ENCODE measurements at places on chromosomes 5 and 9.

- no peak for DNase-seq
These were observed 352.2 kb downstream of the KIAA0825 start for GRCh38 chr5:94266170-94266569.

GRCh38 chr5:149747833-149748366, 17.8 kb downstream of the PPARGC1B start:
- no peak for DNase-seq

DNA sequence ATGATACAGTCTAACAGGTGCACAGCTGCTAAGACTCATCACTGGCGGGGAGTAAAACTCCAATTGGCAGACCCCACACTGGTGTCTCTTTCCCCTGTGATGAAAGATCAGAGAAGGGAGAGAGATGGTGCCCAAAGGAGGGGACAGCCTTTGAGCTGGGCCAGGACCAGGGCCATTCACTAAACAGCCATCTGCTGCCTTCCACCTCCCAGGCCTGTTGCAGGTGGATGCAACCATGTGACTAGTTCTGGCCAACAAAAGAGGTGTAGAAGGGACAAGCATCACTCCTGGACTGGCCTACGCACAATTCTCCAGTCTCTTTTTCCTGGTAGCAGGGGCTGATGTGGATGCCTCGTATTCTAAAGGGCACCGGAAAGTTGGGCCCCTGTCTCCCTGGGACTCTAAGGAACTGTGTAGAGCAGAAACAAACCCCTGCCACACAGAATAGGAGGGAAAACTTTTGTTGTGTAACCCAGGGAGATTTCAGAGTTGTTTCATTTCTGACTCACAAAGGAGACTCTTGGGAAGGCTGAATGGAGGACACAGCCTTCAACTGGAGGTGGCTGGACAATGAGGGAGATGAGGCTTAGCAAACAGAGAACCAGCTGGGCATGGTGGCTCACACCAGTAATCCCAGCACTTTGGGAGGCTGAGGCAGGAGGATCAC, 26.9 kb downstream of the TNIP1 start:
- no peak for DNase-seq

- no peak for DNase-seq
These were observed 108.2 kb upstream of the SPATA31D4 start for GRCh38 chr9:81819859-81820546.

- DNase-seq, result no peak
These were observed 74.0 kb upstream of the RXRA start for GRCh38 chr9:134252084-134252830.

- DNase-seq, result no peak
These were observed 35.6 kb downstream of the NIM1K start for GRCh38 chr5:43227655-43228054.

GRCh38 chr5:62649476-62650113, 71.0 kb downstream of the LRRC70 start:
- no peak for DNase-seq

GRCh38 chr5:7250611-7251010, 145.3 kb upstream of the ADCY2 start:
- no peak for DNase-seq

DNA sequence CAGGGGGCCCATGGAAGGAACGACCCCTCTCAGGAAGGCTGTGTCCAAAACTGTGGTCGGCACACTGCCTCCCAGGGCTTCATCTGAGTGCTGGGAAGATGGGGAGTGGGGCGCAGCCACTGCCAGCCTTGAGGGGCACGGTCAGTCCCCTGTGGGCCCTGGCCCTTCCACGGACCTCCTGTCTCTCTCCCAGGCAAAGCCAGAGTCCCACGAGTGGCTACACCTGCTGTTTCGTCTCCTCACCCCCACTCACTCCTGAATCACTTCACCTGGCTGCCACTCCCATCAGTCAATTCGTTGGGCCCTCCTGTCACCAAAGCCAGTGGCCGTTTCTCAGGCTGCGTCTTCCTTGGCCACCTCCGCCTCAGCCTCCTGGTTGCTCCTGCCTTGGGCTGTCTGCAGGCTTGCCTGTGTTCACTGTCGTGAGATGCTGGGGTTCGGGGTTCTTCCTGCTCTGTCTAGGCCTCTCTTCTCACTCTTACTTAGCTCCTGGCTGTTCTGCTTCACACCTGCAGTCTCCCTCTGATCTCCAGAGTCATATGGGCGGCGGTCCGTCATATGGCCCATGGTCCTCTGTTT, 58.8 kb upstream of the RNF130 start:
- DNase-seq, result no peak

- DNase-seq, result no peak
These were observed 8.4 kb downstream of the IRX2 start for GRCh38 chr5:2742921-2743679.

DNA sequence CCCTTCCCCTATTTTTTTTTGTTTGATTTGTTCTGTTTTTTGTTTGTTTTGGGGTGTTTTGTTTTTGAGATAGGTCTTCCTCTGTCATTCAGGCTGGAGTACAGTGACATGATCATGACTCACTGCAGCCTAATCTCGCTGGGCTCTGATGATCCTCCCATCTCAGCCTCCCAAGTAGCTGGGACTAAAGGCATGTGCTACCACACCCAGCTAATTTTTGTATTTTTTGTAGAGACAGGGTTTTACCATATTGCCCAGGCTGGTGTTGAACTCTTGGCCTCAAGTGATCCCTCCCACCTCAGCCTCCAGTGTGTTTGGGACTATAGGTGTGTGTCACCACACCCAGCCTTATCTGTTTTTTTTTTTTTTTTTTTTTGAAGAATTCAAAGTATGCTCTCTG, 605.4 kb downstream of the DNAH5 start:
- DNase-seq, result no peak

DNA sequence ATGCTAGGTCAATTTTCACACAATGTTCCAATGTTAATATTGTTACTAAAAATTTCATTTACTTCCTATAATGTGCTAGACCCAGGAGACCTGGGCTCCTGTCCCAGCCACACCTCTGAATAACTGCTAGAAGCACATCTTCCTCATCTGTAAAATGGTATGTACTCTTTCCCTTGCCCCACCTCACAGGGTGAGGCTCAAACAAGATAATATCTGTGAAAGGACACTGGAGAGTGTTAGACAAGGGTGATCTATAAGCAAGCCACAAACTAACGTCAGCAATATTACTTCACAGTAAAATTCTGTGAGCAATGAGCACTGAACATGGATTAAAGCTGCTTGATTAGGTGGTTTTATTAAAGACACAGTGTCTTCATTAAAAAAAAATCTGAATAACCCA, 186.4 kb downstream of the EPB41L4A start:
- no peak for DNase-seq

DNA sequence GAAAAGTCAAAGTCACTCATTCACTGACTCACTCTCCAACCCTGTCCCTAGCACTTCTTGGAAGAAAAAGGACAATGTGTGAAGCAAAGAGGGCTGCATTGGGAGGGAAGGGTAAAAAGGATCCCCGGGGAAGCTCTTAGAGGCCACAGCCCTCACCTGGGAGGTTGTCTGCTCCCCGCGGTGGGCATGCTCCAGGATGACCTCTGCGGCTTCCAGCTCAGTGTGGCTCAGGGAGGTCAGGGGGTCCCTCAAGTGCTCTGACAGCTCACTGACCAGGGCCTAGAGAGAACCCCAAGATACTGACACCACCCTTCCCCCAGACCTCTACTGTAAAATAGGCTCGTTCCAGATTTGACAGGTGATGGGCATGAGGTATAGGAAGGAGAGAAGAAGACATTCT, 4.0 kb downstream of the FCHSD1 start:
- DNase-seq, result no peak

DNA sequence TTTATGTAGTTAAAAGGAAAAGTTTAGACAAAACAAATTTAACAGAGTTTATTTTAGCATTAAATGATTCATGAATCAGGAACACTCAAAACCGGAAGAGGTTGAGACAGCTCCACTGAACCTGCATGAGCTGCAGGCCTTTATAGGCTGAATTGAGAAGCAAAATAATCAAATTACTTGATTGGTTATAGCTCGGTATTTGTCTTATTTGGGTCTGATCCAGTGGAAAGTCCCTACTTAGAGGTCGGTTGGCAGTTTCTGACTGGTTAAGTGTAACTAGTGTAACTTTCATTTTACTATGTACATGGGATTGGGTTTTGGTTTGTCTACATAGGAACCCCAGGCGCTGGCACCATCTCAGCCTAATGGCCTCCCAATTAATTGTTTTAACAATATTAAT, 74.1 kb upstream of the PIK3R1 start:
- no peak for DNase-seq

DNA sequence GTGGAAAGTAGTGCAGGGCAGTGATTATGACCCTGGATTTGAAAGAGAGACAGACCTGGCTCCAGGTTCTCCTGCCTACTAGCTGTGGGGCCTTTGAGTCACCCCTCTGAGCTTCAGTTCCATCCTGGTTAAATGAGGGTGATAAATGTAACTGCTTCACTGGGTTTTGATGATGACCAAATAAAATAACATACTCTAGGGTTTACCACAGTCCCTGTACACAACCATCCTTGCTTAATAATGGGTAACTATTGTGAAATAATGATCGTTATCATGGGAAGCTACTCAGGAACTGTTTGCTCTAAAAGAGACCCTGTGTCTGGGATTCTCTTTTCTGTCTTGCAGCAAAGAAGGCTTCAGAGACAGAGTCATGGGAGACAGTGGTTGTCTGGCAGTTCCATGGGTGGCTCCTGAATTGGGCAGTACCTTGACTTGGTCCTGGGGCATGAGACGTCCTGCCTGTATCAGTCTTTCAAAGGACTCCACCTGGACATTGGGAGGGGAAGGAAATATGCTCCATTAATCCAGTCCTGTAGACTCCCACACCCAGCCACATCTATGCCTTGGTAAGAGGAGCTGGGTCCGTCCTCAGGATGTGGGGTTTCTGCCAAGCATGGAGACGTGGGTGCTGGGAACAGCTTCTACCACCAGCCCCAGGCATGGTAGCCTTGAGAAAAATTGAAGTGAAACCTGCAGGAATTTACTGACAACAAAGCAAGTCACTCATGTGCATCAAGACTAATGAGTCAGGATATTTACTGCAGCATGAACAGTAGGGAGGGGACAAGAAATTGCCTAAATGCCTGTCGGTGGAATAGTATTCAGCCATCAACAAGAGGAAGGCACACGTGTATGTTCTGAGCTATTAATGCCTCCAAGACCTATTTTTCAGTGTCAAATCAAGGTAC, 23.4 kb downstream of the AKNA start:
- no peak for DNase-seq

DNA sequence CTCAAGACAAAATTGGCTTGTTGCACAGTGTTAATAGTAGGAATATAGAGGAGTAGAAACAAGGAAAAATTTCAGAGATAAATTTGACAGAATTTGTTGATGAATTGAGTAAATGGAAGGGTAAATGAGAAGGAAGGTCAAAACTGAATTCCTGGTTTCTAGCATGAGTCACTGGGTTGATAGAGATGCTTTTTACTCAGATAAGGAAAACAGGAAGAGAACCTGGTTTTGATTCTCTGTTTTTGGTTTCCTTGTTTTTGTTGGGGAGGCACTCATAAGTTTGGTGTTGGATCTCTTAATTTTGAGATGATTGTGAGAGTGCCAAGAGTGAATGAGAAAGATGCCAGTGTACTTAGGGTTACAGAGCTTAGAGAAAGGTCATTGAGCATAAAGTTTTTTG, 7.1 kb downstream of the LRRC70 start:
- no peak for DNase-seq

GRCh38 chr9:17332115-17332514, 197.3 kb downstream of the CNTLN start:
- DNase-seq, result no peak

DNA sequence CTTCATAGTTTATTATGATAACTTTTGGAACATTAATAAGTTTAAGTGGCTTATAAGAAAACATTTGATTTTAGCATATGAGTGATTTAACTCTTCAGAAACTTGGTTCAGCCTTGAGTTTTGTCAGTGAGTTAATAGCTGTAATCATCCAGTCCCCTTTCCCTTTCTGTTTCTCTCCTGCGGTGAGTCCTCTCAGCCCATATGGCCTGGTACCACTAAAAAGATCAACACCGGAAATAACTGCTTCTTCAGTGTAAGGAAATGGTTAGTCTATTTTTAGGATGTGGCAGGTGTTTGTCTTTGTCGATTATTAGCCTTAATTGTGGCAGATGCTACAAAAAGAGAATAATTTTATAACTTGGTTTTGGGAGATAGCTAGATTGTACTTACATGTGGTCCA, 120.2 kb upstream of the GRHPR start:
- no peak for DNase-seq

- no peak for DNase-seq
These were observed 27.1 kb downstream of the MAP1B start for GRCh38 chr5:72134226-72134899.

- DNase-seq, result peak; percentile 4
These were observed 23.3 kb downstream of the CLPTM1L start for GRCh38 chr5:1321576-1321975.

DNA sequence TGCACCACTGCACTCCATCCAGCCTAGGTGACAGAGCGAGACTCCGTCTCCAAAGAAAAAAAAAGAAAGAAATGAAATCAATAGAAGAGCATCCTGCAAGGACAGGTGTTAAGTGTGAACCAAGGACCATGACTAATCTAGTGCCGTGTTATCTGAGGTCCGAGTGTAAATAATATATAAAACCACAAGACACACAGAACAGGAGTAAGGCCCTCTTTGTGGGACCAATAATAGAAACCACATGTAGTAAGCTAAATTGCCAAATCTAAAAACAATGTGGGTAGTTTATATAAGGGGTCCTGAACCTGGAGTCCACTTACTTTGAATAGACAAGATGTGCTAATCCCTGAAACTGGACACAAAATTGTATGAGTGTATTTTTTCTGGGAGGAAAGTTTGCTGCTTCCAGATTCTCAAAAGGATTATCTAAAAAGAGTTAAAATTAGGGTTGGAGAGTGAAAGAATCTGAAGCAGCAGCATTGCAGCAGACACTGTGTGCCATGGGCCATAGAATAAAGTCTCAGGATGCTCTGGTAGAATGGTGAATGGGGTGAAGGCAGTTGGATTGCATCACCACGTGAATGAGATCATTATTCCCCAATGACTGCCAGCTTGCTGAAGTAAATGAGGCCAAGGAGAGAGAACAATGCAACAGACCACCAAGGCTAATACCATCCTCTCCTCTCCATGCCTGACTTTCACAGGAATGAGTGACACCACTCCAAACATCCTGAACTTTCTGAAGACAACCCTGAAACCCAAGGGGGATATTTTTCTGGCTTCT, 222.7 kb downstream of the DCP2 start:
- no peak for DNase-seq

GRCh38 chr5:179887095-179887494, 20.6 kb downstream of the TBC1D9B start:
- DNase-seq, result no peak

Measured in dorsolateral prefrontal cortex (tissue), 122 donors.